ENCODE measurements at places on chromosomes 12 and 14. TPM values are rescaled to one million over a fixed set of nuclear protein-coding genes. Genes with fewer than 3 reads are reported as not detected.

- H3K4me1 ChIP-seq = peaks cover 10% of the 10 kb centered on the region
- H3K4me3 ChIP-seq = no peak overlapping the region
- peak overlapping the region; percentile 14 for H3K27ac ChIP-seq
These were observed 362.2 kb downstream of the CACNA1C start for GRCh38 chr12:2414810-2415567.

- peaks cover 19% of the 10 kb centered on the region for H3K4me1 ChIP-seq
- H3K27ac ChIP-seq = no peak overlapping the region
- H3K27me3 ChIP-seq = no peaks in the 10 kb centered on the region
- DNase-seq = no peak
- no peak overlapping the region for H3K4me3 ChIP-seq
These were observed 161.2 kb downstream of the PRKCH start for GRCh38 chr14:61482348-61483206.

GRCh38 chr12:65728848-65729793 is 95.2 kb upstream of the HMGA2 start:
- H3K4me3 ChIP-seq = peak overlapping the region; percentile 89
- no peaks in the 10 kb centered on the region for H3K36me3 ChIP-seq
- peaks cover 51% of the 10 kb centered on the region for H3K27me3 ChIP-seq
- H3K27ac ChIP-seq = peak overlapping the region; percentile 74

The INHBE gene
- total RNA-seq = 0.29 TPM

The TAS2R43 gene
- 1.0 TPM for total RNA-seq

The SERPINA1 gene
- total RNA-seq = 313 TPM

The SIRT4 gene
- total RNA-seq = 2.7 TPM
